NCI-H82 (cell line): ENCODE measurements at places on chromosomes 11 and 22.

DNA sequence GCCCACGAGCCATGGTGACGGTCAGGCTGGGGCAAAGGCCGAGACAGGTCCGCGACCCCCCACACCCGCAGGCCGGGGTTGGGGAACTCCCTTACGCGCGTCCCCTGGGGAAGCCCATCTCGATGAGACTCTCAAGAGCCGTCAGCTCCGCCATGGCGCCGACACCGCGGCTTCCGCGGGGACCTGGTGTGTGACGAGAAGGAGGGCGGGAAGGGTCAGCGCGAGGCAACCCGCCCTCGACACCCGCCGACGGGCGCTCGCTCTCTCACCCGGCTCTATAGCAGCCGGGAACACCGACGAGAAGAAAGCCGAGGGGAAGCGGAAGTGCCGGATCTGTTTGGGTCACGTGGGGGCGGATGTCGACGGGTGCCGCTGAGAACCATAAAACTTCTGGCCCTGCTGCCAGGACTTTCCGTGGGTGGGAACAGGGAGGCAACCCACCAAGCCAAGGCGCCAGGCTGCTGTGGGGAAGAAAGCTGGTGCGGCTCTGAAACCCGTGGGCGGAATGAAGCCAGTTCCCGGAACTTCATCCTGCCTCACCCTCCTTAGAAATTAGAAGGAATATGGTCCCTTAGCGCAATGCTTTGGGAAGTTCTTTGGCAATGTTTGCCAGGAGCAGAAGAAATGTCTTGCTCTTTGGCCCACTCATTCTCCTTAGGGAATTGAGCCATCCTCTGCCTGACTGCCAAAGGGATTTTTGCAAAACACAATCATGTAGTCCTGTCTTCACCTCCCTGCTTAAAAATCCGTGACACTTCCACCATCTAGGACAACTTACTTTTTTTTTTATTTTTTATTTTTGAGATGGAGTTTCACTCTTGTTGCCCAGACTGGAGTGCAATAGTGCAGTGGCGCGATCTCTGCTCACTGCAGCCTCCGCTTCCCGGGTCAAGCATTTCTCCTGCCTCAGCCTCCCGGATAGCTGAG lies at the start of gene UBXN1:
Gene UBXN1, minus strand, starts transcription at position 304 of the 927 bp plus-strand sequence. Its CDS starts 150 bp downstream, at position 154.
- DNase-seq = peak; percentile 90

- no peak for DNase-seq
These were observed 18.0 kb downstream of the FAM227A start for GRCh38 chr22:38638216-38638615.

DNA sequence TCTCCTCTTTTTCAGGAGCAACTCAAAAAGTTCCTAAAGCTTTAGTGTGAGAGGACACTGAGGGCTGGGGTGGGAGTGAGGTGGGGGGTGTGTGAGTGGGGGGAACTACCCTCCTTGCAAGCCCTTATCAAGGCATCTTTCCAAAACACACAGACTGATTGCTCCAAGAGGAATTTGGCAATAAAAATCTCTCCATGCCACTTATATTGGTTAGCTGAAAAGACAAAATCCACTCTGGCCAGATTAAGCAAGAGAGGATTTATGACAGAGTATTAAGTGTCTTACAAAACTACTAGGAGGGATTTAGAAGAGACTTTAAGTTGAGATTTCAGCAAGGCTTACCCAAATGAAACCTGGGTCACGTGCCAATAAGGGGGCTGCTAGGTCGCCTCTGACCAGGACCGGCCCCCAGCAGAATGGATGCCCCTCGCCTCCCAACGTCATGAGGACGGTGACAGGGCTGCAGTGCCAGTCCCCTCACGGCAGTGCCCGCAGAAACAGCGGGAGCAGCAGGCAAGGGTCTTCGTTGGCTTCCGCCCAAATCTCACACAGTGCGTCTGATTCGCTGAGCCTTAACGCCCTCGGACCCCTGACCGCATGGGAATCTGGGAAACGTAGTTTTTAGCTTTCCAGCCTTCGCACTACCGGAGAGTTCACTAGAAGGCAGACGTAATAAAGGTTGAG lies 22.1 kb upstream of the CTR9 start:
- peak; percentile 91 for DNase-seq

- no peak for DNase-seq
These were observed 42.0 kb upstream of the CARD18 start for GRCh38 chr11:105181521-105181920.

- no peak for DNase-seq
These were observed 1430.5 kb downstream of the FAM181B start for GRCh38 chr11:81303038-81303664.

- no peak for DNase-seq
These were observed 12.9 kb downstream of the ANO1 start for GRCh38 chr11:70090961-70091381.

DNA sequence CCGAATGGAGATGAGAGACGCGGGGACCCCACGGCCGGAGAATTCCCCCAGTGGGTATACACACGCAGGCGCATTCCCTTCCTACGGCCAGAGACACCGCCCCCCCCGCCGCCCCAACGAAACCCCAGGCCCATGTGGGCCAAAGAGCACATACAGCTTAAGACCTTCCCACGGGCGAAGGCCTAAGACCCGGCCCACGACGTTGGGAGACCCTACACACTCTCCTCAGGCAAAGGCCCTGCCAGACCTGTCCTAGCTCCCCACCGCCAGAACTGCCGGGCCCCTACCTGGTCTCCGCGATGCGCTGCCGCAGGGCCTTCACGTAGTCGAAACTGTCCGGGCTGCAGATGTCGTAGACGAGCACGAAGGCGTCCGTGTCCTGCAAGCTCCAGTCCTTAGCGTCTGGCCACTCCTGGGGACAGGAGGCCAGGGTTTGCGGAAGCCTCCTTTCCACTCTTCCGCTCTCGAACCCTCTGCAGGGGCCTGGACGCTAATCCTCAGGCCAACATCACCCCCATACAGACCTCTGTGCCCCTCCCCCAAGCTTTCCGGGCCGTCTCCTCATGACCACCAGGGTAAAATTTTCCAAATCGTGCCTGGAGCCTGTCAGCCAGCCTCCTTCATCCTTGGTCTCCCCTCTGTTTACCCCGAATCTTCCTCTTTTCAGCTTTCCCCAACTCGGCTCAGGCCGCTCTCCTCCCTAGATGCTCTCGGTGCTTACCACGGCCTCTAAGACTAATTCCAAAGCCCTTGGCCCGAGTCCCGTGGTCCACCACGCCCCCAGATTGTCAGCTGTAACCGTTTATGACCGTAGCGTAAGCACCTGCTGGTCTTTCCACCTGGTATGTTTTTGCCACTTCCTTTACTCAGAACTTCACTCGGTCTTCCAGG lies 1.7 kb downstream of the RASL10A start:
- peak; percentile 44 for DNase-seq
